Placental pericyte (primary cell): ENCODE measurements at places on chromosomes 2 and 18. TPM values are rescaled to one million over a fixed set of nuclear protein-coding genes. Genes with fewer than 3 reads are reported as not detected.

Gene GALNT13
- total RNA-seq = under 0.01 and 0.14 TPM in 2 replicates

Gene TNFAIP6
- total RNA-seq = 38.1 and 44.2 TPM in 2 replicates

Gene BUB1
- 2.4 and 67.9 TPM in 2 replicates for total RNA-seq

Gene MEX3C
- total RNA-seq = 59.3 and 63.0 TPM in 2 replicates

Gene CYBRD1
- total RNA-seq = 95.3 and 139 TPM in 2 replicates

Gene ALPP
- under 0.01 TPM in 1 of 2 replicates, not detected in the other for total RNA-seq

Gene TFCP2L1
- under 0.01 TPM in 1 of 2 replicates, not detected in the other for total RNA-seq

Gene SLC4A5
- total RNA-seq = 0.29 and 0.44 TPM in 2 replicates

Gene KCNG2
- total RNA-seq = not detected in 2 replicates

Gene PARD6G
- total RNA-seq = 0.88 and 4.4 TPM in 2 replicates

Gene KANSL1L
- 19.9 and 22.3 TPM in 2 replicates for total RNA-seq

Gene MPP4
- total RNA-seq = 0.44 and 17.9 TPM in 2 replicates

Gene DTNA
- 8.0 and 11.8 TPM in 2 replicates for total RNA-seq

Gene B3GNT7
- 0.14 and 0.44 TPM in 2 replicates for total RNA-seq

Gene TUBA4A
- 7.0 and 31.6 TPM in 2 replicates for total RNA-seq

Gene OTX1
- total RNA-seq = not detected in 2 replicates

Gene MEP1B
- total RNA-seq = not detected in 2 replicates

Gene NEU2
- total RNA-seq = not detected in 2 replicates

Gene PLCD4
- 0.22 and 1.4 TPM in 2 replicates for total RNA-seq

Gene CROCC2
- total RNA-seq = not detected in 2 replicates

Gene STEAP3
- 58.3 and 74.0 TPM in 2 replicates for total RNA-seq

Gene MFSD2B
- not detected in 2 replicates for total RNA-seq

Gene DSEL
- 13.8 and 60.4 TPM in 2 replicates for total RNA-seq

Gene ZBTB7C
- total RNA-seq = under 0.01 and 0.22 TPM in 2 replicates

Gene REG3A
- total RNA-seq = not detected in 2 replicates

Gene FBXO41
- 1.4 and 1.5 TPM in 2 replicates for total RNA-seq

Gene LIMS4
- 18.6 and 22.8 TPM in 2 replicates for total RNA-seq
